ENCODE measurements at places on chromosomes 11 and 22.
A peak's percentile ranks its signal among the peaks of the same experiment; 100 is the strongest.

DNA sequence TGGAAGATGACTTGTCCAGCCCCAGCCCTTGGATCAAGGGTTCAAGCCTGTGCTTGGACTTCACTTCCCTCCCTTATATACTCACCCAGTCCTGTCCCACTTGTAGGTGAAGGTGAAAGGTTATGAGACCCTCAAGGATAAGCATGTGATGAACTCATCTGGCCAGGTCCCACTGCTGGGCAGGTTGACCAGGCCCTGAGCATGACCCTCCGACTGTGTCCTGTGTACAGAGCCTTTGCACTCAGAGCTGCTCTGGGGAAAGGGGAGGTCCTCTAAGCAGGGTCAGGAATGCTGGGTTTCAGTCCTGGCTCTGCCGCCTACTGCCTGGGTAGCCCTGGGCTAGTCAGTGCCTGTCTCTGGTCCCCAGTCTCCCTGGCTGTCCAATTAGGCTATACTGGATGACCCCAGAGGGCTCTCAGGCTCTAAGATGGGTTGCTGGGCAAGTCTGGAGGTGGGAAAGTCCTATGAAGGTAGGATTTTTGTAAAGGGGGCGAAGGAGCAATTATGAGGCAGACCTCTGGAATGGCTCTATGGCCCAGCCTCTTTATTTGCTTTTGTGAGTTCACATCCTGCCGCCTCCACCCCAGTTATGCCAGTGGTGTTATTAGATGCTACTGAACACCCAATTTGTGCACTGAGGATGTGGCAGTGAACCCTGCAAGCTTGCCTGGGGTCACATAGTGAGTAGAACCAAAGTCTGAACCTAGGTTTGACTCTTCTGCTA is 14.1 kb downstream of the DGAT2 start:
- no peak for DNase-seq

GRCh38 chr22:49934891-49935557 is 16.6 kb downstream of the CRELD2 start:
- DNase-seq = peak; percentile 90

- no peak for DNase-seq
These were observed 380 bp upstream of the TTC17 start for GRCh38 chr11:43358279-43358800.

DNA sequence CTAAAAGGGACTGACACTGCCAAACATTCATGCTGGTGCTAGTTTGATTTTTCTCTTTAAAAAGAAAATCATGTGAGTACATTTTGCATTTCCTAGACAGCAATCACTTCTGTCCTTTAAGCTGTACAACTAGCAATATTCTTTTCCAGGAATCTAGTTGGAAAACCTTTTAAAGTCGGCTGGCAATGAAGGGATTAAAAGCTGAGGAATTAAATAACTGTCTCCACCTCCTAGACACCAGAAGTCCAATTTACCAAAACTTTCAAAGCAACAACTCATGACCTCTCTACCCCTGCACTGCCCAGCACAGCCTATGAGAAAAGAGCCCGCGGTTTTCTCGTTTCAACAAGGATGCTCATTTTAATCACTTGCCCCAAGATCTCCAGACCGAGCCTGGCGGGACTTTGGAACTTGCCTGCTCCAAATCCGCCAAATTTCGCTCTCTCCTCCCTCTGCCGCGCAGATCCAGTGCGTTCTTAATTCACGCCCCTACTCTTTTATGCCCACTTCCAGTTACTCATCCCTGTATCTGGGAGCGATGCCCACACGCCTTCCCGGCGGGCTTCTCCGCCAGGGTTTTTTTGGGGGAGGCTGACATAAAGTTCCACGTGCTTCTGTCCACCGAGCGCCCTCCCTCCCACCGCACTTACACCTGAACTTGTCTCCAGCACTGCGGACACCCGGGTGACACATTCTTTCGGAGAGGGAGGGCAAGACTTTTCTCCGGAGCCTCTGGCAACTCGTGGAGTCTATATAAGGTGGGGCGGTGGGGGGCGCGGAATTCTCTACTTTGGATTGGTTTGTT is 2.5 kb downstream of the MPPED2 start:
- DNase-seq = peak; percentile 20

DNA sequence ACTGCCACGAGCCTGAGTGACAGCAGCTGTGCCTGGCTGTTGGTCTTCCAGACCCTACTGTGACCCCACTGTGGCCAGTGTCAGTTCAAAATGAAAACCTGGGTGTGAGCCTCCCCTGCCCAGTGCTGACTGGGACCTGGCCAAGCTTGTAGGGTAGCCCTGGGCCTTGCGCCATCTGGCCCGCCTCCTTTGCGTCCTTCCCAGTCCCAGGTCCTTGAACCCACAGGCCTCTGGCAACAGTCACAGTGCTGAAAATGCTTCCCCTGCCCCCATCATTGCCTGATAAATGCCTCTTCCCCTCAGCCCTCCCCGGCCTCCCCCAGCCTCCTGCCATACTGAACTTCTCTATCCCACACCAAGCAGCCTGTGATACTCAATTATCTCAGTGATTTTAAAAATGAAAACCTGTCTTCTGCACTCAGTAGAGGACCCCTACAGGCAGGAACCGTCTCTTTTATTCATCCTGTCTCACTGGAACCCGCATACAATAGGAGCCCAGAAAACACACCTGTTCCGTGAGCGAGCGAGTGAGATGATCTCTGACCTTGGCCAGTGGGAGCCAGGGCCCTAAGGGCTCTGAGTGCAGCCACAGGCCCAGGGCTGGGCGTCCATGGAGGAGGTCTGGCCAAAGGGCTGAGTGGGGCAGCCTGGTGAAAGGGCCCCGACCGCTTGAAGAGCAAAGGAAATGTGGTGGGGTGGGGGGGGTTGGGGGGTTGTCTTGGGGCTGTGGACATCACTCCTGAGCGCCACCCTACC is 49.7 kb upstream of the TTLL12 start:
- peak; percentile 80 for DNase-seq

- DNase-seq = no peak
These were observed 563 bp upstream of the PPIL2 start for GRCh38 chr22:21665047-21665851.

GRCh38 chr11:11444027-11444803 is 91.2 kb upstream of the CSNK2A3 start:
- DNase-seq = no peak

DNA sequence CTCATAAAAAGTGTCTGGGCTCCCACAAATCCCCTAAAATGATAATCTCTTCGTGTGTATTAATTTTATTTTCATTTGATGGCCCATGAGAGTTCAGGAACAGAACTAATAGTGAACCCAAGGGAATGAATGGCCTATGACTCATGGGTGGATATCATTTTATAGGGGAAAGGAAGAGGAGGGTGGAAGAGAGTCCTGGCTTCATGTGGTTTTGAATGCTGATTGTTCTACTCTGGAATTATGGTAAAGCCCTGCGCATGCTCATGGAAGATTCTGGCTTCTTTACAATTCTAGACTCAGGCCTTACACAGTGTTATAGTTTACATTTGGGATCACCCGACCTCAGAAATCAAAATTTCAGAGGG is 35.2 kb downstream of the MAML2 start:
- DNase-seq = no peak

GRCh38 chr11:72008728-72009127 is 10.0 kb downstream of the IL18BP start:
- no peak for DNase-seq

- DNase-seq = no peak
These were observed 16.7 kb upstream of the CRY2 start for GRCh38 chr11:45830596-45830995.

- no peak for DNase-seq
These were observed 10.2 kb upstream of the TLCD5 start for GRCh38 chr11:120314861-120315260.

DNA sequence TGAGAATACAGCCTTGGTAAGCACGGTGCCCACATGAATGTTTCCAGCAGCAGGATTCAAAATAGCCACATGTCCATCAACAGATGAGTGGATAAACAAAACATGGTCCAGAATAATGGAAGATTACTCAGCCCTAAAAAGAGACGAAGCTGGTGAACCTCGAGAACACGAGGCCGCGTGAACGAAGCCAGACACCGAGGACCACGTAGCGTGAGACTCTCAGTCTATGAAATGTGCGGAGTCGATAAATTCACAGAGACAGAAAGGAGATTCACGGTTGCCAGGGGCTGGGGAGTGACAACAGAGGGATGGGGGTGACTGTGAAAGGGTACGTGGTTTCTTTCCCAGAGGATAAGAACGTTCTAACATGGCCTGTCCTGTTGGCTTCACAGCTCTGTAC is 2.9 kb upstream of the ASCL2 start:
- no peak for DNase-seq

DNA sequence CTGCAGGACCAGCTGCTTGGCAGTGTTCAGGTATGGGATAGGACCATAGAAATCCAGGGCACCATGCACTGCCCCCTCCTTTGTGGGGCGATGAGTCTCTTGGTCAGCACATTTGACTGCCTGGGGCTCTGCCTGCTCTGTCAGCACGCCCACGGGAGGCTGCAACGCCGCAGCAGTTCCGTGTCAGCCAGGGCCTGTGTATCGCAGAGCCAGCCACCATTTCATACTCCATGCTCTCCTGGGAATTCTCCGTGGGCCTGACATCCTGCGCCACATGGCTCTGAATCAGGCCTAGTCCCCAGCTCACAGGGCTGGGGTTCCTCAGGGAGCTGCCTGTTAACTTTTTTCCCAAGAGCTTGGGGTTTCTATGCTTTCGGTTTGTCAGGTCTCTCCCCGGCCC is 16.9 kb upstream of the RELT start:
- peak; percentile 65 for DNase-seq

DNA sequence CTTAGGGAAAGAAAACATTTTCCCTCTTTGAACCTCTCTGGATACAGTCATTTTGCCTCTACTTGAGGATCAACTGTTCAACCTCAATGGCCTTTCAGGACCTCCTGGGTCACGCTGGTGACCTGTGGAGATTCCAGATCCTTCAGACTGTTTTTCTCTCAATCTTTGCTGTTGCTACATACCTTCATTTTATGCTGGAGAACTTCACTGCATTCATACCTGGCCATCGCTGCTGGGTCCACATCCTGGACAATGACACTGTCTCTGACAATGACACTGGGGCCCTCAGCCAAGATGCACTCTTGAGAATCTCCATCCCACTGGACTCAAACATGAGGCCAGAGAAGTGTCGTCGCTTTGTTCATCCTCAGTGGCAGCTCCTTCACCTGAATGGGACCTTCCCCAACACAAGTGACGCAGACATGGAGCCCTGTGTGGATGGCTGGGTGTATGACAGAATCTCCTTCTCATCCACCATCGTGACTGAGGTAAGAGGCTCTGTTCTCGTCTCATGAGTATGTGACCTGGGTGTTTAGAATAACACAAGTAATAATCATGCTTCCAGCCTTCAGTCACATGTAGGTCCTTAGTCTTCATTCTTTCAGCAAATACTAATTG is 495 bp downstream of the SLC22A9 start:
- no peak for DNase-seq

DNA sequence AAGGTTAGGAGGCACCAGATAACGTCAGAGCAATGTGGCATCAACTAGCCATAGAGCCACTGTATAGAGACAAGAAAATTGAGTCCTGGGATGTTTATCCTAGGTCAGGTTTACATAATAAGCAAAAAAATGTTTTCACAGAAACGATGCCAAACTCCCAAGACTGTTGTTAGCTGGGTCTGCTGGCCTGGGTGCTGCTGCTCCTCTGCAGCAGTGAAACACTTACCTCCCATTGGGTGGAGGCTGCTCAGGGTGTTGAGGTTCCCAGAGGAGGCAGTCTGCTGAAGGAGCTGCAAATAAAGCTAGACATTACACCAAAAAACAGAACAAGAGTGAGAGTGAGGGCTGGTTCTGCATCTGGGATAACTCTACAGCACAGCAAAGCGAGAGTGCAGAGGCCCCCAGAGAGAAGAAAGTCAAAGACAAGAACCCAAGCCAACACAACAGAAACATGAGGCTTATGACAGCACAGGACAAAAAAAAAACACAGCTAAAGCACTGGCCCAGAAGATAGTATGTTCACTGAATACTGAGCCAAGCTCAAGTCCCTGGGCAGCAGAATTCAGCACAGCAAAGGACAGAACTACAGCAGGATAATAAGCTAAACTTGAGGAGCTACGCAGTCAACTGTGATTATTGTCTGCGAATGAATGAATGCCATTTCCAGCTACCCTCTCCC is 29.9 kb upstream of the RAPSN start:
- DNase-seq = no peak

DNA sequence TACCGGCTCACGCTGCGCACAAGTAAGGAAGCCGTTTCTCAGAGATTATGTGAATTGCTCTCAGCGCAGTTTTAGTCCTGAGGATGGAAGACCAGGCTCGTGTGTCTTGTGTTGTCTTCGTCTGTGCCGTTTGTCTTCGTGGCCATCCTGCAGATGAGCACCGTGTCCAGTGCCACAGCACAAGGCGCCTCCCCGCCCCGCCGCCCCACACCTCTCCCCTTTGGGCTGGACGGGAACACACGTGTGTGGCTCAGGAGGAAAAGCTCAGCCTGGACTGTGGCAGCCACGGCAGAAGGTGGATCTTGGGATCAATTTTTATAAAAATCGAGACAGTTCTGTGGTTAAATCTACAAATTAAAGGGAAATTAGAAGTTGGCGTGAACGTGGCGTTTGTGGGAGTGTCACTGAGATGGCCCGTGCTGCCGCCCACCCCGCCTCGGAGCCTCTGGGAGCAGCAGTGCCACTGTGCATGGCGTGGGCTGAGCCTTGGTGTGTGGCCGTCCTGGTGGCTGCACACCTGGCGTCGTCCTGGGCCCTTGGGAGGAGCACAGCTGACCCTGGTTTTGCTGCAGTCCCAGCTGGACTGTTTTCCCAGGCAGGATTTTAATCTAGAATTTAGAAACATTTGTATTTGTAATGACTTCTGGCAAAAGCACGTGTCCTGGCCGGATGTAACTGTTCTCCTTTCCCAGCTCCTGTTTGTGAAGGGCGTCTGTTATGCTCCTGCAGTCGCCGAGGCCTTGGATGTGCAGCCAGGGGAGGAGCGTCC is 25.8 kb downstream of the MUC6 start:
- no peak for DNase-seq

GRCh38 chr22:42301077-42301741 is 30.8 kb upstream of the TCF20 start:
- DNase-seq = no peak

DNA sequence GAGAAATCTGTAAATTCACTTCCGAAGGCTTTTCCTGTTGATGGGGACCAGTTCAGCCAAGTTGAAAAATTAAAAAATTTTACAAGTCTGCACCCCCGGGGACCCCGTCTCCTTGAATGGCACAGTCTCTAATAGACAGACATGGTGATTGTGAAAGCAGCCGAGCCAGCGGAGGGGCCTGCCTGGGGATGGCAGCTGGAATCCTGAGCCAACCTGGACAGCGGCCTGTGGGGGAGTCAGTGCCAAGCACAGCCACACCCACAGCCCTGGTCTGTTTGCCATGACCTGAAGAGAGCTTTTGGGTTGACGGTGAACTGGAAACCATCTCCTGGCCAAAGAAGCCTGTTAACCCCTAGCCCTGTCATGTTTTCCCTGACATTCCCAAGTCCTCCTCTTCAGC is 64.7 kb downstream of the PARVG start:
- DNase-seq = peak; percentile 49

- DNase-seq = no peak
These were observed 49.7 kb upstream of the BIRC3 start for GRCh38 chr11:102267609-102268008.

- DNase-seq = no peak
These were observed 50.4 kb upstream of the TEAD1 start for GRCh38 chr11:12623869-12624268.
